ENCODE measurements at places on chromosomes 5 and 9.

GRCh38 chr5:124596595-124597421 lies 149.6 kb downstream of the ZNF608 start:
- no peak for DNase-seq

DNA sequence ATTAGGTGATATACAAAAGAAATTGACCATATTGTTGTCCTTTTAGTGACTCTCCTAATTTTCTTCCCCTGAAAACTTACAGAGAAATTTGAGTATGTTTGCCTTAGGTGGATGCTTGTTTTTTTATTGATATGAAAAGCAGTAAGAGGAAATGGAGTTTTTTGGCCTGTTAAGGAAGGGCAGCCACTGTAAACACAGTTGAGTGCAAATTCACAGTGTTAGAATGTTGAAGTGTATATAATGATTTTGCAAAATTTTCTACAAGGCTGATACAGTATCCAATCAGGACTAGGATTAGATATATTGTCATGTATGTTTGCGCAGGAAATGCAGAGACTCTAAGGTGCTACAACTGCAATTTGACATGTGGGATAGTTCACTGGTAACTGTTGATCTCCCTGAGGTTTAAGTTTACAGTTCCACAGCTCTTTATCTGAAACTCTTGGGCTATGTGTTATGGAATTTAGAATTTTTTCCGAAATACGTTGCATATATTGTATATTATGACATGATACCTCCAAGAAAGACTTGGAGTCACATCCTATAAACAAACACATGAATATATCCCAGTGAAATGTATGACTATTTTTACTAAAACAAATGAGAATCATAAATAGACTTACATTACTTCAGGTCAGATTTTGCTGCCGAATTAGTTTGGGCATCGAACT lies 62.5 kb downstream of the FXN start:
- DNase-seq, result no peak

GRCh38 chr5:110099572-110099971 lies 409.8 kb downstream of the MAN2A1 start:
- DNase-seq, result no peak

- DNase-seq, result peak; percentile 26
Measured at GRCh38 chr9:137319739-137320551, 17.9 kb upstream of the NRARP start.

DNA sequence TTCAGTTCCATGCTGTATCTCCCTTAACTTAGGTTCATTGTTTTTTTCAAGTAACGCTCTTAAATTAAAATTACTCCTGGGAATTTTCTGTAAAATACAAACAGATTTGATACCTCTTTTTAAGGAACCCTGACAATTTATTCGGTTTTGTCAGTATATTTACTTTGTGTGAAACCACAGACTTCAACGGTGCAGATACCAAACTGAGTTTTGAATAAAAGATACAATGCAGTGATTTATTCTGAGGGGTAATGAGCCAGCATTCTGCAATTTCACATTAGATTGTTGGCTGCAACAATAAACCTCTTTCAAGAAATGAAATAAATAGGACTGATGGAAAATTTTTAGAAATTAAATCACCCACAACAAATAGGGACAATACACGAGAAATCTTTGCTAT lies 308.6 kb upstream of the EDIL3 start:
- DNase-seq, result no peak

DNA sequence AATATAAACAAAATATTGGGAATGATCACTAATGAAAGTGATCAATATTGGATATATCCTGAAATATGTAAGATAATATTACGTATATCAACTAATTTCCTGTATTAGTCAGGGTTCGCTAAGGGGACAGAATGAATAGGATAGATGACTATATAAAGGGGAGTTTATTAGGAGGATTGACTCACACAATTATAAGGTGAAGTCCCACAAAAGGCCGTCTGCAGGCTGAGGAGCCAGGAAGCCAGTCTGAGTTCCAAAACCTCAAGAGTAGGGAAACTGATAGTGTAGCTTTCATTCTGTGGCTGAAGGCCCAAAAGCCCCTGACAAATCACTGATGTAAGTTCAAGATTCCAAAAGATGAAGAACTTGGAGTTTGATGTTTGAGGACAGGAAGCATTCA lies 561.1 kb downstream of the PRDM9 start:
- DNase-seq, result no peak

- DNase-seq, result peak; percentile 58
Measured at GRCh38 chr5:81856948-81857928, 106.3 kb upstream of the SSBP2 start.

GRCh38 chr5:71924980-71925379 lies 182.3 kb upstream of the MAP1B start:
- DNase-seq, result no peak

- DNase-seq, result no peak
Measured at GRCh38 chr5:91382530-91383026, 539 bp downstream of the ARRDC3 start.

- no peak for DNase-seq
Measured at GRCh38 chr9:72818385-72818784, 134.5 kb downstream of the ALDH1A1 start.

GRCh38 chr5:111551569-111552275 lies 39.4 kb upstream of the STARD4 start:
- no peak for DNase-seq

DNA sequence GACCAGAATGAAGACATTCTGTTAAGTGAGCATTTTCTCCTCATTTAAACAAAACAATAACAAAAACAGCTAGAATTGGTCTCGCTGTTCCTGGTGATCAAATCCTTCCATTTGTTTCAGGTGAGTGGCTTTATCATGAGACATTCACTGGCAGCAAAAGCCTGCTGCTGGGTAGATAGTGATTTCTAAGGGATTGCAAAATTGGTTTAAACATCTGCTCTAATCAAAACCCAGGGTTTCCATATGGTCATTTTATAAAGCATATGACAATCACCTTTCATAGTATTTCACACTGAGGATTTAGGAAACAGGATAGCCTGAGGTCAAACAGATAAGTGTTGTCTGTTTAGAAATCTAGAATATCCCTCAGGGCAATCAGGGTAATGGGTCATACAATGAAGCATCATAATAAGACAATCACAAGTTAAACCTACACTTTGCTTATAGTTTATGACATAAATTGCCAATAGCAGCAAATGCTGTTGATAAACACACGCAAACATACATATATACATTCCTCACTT lies 769.6 kb upstream of the C9orf72 start:
- DNase-seq, result no peak

GRCh38 chr5:88660264-88660946 lies 222.6 kb downstream of the MEF2C start:
- DNase-seq, result peak; percentile 31

- DNase-seq, result peak; percentile 45
Measured at GRCh38 chr5:74625742-74626241, 14.7 kb downstream of the ENC1 start.

- no peak for DNase-seq
Measured at GRCh38 chr9:6184749-6185645, 30.6 kb upstream of the IL33 start.

GRCh38 chr5:1343931-1344901 lies 683 bp downstream of the CLPTM1L start:
- DNase-seq, result no peak

DNA sequence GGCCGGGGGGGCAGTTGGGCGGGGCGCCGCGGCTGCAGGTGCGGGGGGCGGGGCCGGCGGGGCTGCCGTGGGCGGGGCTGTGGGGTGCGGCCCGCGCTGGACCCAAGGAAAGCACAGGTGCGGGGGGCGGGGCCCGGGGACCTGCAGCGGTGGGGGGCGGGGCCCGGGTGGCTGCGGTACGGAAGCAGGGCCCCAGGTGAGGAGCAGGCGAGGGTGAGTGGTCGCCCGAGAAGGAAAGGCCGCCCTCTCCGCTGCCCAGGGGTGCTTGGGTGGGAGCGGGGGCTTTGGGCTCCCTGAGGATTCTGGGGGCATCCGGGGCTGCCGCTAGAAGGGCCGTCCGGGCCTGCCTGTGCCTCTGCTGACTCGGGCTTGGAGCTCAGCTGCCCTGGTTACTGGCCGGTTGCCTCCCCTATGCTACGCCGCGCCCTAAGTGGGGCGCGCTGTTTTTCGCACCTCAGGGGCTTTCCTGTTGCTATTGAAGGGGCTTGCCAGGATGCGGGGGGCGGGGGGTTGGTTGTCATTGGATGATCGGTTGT lies 767 bp downstream of the RALGPS1 start:
- DNase-seq, result peak; percentile 95

GRCh38 chr9:70601000-70601951 lies 186.8 kb upstream of the KLF9 start:
- no peak for DNase-seq

GRCh38 chr5:120103495-120103894 lies 360.6 kb upstream of the PRR16 start:
- no peak for DNase-seq

GRCh38 chr5:15600035-15600434 lies 100.1 kb downstream of the FBXL7 start:
- no peak for DNase-seq

DNA sequence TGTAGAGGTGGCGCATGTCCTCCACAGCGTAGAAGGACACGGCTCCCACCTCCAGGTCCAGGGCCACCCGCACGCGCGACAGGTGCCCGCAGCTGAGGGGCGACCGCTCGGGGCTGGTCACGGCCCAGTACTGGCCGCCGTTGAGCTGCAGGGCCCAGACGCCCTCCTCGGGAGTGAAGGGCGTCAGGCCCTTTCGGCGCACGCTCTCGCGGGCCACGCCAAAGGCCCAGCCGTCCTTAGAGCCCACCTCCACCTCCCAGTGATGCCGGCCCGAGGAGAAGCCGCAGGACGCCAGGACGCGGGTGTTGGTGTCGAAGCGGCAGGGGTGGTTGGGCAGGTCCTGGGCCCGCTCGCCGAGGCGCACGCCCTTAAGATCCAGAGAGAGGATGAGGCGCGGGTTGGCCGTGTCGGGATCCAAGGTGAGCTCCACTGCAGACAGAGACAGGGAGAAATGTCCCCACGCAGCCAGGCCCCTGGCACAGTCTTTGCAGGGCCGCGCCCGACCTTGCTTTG lies 9.7 kb downstream of the TRIM7 start:
- DNase-seq, result no peak

DNA sequence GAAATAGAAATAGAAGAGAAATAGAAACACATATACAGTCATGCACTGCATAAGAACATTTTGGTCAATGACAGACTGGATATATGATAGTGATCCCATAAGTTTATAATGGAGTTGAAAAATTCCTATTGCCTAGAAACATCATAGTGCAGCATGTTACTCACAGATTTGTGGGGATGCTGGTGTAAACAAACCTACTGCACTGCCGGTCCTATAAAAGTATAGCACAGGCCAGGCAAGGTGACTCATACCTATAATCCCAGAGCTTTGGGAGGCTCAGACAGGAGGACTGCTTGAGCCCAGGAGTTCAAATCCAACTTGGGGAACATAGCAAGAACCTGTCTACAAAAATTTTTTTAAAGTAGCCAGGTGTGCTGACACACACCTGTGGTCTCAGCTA lies 240.6 kb upstream of the MAP3K1 start:
- DNase-seq, result no peak

DNA sequence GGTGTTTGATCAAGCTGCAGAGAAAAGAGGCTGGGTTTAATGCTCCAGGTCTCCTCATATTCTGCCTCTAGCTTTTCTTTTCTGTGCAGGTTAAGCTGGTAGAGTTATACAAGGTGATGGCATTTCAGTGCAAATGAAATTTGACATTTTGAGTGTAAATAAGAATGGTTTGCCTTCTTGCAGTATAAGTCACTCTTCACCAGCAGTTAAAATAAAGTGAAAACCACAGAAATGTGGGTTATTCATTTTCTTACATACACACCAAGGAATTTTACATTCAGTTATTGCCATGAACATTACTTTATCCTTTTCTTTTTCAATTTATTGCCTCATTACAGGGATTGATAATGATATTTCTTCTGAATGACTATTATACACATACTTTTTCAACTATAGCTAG lies 337.5 kb upstream of the PCSK5 start:
- no peak for DNase-seq

GRCh38 chr5:32261198-32261597 lies 51.5 kb downstream of the MTMR12 start:
- no peak for DNase-seq

DNA sequence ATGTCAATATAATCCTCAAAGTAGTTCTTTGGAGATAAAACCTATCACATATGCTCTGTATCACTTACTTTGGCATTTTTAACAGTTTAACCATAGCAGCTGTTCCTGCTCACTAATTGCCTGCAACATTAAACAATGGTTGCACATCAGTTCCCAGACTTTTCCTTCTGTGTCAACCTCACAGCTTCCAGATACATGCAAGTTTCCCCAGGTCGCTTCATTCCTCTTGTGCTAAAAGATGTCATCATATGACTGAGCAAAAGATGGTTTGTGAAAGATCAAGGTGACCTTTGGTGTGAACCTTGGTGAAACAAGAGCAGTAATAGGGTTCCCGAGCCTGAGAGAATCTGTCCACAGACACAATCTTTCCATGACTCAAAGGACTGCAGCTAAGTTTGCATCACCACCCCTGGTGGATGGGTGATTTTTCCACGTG lies 500.4 kb upstream of the PAPPA start:
- no peak for DNase-seq

GRCh38 chr9:116166713-116167112 lies 13.1 kb downstream of the PAPPA start:
- DNase-seq, result no peak

GRCh38 chr5:181041043-181041442 lies 977 bp downstream of the BTNL9 start:
- DNase-seq, result no peak

- no peak for DNase-seq
Measured at GRCh38 chr9:126420643-126421564, 94.3 kb downstream of the MVB12B start.

DNA sequence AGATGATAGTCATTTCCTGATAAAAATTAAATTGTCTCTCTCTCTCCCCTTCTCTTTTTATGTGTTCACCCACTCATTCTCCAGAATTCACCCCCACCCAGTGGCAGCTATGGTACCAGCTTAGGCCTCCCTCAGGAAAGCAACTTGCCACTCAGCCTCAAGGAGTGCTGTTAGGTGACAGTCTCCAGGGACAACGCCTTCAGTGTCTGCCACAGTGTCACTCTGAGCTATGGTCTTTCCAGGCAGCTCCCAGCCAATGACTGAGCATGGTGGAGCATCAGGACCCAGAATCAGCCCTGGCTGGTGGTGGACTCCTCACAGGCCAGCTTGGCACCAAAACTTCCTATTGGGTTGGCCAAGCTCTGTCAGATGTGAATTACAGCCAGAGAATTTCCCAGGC lies 140.9 kb upstream of the PIK3R1 start:
- DNase-seq, result no peak

DNA sequence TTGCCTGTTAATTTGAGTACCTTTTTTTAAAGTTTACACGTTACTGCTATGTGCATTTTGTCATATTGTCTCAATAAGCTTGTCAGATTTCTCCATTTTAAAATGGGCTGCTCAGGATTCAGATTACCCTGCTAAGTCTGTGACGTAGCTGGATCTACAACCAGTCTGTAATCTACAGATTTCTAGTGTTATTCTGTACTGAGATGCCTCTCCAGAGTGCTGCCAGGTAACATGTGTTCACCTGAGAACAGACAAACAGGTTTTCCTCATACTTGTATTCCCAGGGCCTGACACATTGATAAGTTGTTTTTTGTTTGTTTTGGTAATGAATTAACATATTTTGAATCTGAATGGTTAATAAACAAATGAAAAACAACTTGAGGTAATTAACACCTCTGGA lies 15.3 kb downstream of the RAB24 start:
- DNase-seq, result no peak
